ENCODE measurements at places on chromosomes 5 and 9.

GRCh38 chr9:9091387-9091786 is 1291.8 kb upstream of the DMAC1 start:
- no peak for DNase-seq

DNA sequence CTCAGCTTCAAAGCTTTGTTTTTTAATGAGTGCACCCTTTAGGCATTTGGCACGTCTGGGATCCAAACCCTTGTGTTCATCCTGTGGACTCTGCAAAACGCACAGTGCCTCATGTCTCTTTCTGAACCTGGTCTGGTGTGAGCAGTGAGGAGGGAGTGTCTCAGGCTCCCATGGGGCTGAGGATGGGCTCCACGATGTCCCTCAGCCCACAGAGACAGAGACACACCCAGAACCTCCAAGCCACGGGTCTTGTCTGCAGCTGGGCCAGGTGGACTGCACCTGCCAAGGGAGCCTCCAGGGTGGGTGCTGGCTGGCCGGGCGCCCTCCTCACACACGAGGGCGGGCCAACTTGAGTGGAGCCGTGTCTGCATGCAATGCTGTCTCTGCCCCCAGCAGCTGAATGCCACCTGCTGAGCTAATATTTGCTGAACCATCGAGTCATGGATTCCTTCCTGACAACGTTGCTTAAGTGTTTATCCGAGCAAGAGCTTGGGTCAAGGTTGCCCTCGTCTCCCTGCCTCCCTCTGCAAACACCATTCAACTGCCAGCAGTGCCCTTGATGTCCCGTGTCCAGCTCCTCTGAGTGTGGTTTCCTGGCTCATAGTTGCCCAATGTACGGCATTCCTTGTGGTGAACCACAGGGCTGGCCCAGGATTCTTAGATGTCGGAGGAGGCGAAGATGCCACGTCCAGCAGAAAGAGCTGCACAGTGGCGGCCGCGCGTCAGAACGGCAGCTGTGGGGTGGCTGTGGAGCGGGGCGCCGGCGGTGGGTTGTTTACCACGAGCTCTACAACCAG is 31.4 kb upstream of the LPCAT1 start:
- no peak for DNase-seq

DNA sequence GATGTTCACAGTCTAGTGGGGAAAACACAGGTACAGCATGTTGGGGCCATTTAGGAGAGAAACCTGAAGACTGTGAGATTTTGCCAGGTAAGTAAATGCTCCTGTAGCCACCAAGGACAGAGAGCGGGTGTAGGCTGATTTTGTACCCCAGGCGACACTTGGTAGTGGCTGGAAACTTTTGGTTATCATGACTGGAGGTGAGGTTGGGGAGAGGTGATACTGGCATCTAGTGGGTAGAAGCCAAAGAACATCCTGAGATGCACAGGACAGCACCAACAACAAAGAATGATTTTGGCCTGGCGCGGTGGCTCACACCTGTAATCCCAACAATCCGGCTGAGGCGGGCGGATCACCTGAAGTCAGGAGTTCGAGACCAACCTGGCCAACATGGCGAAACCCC is 38.8 kb upstream of the PWWP2A start:
- no peak for DNase-seq

- no peak for DNase-seq
Observed at GRCh38 chr9:4508907-4509589, 18.8 kb downstream of the SLC1A1 start.

DNA sequence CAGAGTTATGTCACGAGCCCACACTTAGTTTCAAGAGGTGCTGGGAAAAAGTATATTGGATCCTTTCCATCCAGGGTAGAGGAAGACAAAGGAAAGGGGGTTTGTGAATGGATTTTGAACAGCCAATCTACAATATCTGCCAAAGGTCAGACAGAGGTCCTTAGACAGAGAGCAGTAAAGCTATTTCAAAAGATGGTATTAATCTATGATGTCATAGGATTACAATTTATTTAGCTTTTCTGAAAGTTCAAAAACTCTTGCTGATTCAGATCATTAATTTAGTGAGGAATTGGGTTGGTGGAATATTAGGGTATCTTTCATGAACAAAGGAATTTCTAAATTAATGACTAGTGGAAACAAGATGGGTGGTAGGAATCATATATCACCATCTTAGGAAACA is 126.9 kb downstream of the NTRK2 start:
- DNase-seq, result no peak

- DNase-seq, result no peak
Observed at GRCh38 chr5:143019614-143020515, 249.7 kb downstream of the ARHGAP26 start.

- no peak for DNase-seq
Observed at GRCh38 chr5:13945271-13945670, 783 bp upstream of the DNAH5 start.

- no peak for DNase-seq
Observed at GRCh38 chr5:143972068-143972467, 160.1 kb downstream of the HMHB1 start.

DNA sequence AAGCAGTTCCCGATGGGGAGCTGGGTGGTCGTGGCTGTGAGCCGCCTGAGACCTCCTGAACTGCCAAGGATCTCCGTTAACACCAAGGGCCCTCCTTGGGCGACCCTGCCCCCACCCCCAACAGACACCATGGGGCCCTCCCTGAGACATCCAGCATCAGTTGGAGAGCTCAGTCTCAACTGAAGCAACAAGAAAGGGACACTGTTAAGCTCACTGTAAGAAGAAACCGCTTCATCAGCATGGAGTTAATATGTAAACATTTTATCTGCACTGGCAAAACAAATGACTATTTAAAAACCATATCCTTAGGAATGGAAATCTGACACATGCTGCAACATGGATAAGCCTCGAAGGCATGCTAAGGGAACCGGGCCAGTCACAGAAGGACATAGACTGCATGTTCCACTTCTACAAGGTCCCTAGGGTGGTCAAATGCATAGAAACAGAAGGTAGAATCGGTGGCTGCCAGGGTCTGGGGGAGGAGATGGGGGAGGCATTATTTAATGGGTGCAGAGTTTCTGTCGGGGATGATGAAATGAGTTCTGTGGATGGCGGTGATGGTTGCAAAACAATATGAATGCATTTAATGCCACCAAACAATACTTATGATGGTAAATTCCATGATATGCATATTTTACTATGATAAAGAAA is 47.4 kb downstream of the ROR2 start:
- DNase-seq, result no peak

GRCh38 chr5:134524826-134525682 is at the start of gene JADE2:
Gene JADE2, plus strand, starts transcription at chr5:134525670. Its CDS starts 10,188 bp downstream, at chr5:134535858.
- peak; percentile 61 for DNase-seq

DNA sequence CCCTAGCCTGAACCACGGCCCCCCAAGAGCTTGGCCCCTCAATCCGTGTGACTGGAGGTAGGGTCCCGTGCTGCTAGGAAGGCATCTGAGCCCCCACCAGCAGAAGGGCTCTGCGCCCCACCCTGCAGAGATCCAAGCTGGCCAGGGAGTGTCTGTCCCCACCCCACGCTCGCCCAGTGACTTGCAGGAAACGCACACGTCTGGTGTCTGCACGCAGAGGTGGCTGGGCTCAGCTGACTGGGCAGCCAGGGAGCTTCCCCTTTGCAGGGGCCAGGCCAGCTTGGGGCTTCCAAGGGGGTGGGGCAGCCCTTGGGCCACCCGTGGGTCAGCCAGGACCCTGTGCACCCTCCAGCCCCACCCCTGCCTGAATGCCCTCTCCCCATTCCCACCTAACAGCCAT is 24.3 kb downstream of the NOTCH1 start:
- no peak for DNase-seq

- no peak for DNase-seq
Observed at GRCh38 chr5:140989254-140990020, 23.2 kb downstream of the PCDHAC2 start.

DNA sequence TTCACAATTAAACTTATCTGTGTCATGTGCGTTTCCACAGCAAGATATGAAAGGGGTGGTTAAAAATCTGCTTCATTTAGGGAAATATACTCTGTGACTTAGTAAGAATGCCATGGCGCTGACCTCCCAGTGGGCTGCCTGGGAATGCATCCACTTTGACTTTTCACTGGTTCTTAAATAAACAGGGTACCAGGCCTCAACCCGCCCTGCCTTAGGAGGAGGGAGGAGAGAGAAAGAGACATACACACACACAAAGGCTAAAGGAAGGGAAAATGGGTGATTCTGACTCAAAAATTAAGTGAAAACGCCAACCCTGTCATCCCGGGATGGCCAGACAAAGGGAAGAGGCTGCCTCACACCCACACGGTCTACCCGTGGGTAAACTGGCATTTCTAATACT is 122.1 kb downstream of the EBF1 start:
- no peak for DNase-seq

DNA sequence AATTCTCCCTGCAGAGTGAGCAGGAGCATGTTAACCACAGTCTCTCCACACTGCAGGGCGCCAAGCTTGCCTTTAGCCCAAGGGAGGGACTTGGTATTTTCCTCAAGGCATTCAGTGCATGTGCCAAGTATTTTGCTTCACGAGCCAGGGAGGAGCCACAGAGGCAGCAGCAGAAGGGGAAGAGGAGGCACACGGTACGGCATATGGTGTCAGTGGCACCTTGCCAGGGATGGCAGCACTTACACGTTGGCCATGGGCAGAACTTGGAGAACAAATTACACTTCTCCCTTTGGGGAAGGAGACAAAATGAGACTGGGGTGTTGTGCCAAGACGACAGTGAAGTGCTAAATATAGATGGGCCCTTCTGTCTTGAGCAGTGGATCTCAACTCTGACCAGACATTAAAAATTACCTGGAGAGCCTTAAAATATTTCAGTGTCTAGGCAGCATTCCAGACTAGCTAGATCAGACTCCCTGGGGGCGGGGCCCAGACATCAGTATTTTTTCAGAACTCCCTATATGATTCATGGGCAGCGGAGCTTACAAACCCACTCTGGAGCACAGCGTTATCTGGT is 155.8 kb downstream of the DRD1 start:
- DNase-seq, result no peak

DNA sequence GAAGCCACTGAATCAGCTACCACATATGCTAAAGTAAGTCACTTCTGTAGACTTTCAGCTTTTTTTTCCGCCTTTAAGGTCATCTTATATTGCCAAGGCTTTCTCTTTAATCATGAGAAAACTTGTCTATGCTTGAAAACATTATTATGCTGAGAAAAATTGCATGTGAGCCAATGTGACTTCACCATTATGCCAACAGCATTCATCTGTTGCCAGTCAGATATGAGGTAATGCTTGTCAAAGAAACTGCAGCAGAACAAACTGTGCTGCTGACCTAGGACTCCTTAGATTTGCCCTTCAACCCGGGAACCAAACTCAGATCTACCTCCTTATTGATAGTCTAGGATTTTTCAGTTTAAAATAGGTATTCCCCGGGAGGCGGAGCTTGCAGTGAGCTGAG is 34.3 kb downstream of the SLC44A1 start:
- DNase-seq, result no peak

DNA sequence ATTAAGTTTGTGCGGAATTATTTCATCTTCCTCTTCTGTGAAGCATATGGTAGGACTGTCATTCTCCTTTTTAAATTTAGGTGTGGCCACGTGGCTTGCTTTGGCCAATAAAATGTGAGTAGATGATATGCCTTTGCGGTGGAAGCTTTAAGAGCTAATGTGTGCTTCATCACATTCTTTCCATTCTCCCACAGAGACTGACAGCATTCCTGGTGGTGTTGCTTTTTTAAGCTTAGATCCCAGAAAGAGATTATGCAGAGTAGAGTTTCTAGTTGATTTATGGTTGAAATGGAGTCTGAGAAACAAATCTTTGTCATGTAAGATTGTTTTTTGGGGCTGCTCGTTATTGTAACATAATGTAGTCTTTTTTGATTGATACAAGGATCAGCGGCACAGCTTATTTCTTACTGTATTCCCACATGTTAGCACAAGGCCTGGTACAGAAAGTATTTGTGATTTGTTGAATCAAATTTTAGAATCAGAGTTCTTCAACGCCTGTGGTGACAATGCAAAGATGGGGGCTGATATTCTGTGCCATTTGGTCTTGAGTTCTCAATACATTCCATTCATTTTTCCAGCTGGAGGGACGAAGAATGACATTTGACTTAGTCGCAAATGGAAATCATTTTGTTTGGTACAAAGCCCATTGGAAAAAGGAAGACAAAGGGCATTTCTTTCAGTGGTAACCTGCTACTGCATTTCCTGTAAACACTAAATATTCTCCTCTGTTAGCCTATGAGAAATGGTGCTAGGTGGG is 209.9 kb upstream of the VLDLR start:
- no peak for DNase-seq

- DNase-seq, result no peak
Observed at GRCh38 chr5:154701181-154701580, 54.0 kb upstream of the LARP1 start.

GRCh38 chr9:136978073-136978864 is 965 bp downstream of the PTGDS start:
- DNase-seq, result peak; percentile 53

GRCh38 chr9:115364991-115365390 is 247.0 kb upstream of the TNC start:
- no peak for DNase-seq

GRCh38 chr5:73506459-73506955 is 8.3 kb downstream of the BTF3 start:
- DNase-seq, result no peak

GRCh38 chr5:83069096-83069799 is 7.9 kb downstream of the TMEM167A start:
- DNase-seq, result no peak

DNA sequence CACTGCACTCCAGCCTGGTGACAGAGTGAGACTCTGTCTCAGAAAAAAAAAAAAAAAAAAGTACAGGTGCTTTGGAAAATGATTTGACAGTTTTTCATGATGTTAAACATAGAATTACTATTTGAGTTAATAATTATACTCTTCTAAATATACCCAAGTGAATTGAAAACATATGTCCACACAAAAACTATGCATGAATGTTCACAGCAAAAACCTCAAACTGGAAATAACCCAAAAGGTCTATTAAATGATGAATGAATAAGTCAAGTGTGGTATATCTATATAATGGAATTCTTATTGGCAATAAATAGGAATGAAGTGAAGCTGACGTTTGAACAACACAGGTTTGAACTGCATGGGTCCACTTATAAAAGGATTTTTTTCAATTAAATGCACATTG is 207.2 kb upstream of the DAB2 start:
- no peak for DNase-seq

DNA sequence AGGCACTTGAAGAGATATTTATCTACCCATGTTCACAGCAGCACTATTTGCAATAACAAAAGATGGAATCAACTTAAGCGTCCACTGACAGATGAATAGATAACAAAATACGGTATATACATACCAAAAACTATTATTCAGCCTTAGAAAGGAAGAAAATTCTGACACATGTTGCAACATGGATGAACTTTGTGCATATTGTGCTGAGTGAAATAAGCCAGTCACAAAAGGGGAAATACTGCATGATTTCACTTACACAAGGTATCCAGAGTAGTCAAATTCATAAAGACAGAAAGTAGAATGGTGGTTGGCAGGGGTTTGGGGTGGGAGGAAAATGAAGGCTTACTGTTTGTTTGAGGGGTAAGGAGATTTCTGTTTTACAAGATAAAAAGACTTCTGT is 66.0 kb downstream of the FBN2 start:
- no peak for DNase-seq

All from CMK (cell line).